ENCODE measurements at places on chromosomes 1 and 21.

DNA sequence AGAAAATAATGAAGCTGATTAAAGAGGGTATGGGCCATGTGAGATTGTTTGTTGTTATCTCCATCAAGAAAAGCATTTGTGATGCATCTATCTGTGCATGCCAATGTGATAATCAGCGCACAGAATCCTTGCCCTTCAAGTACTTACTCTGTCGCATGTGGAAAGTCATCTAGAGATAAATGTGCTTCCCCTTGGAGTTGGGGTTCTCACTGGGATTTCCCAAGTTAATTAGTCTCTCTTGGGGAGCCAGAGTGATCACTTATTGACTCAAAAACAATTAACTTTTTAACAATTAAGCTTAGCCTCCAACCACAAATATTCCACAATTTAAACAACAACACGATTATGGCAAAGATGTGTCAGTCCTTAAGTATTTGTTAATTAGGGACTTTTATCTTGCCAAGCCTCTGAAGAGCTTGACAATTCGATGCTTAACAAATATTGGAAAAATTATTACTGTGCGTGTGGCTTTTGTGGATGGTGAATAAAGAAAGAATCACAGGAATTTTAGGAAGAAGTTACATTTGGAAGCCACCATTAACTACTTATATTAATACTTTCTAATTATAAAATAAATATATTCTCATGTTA, 17.5 kb downstream of the RHOU start:
- DNase-seq = no peak

- DNase-seq = no peak
These were observed 602 bp upstream of the UFC1 start for GRCh38 chr1:161153176-161153575.

DNA sequence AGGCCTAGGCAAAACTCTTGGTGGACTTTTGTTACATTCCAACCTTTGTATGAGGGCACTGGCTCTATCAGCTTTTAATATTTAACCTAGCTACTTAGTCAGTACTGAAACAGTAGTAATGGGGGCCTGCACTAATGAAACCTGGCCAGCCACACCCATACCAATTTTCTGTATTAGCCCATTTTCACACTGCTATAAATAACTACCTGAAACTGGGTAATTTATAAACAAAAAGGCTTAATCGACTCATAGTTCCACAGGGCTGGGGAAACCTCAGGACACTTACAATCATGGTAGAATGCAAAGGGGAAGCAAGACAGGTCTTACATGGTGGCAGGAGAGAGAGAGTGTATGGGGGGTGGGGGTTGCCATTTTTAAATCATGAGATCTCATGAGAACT, 245.7 kb upstream of the RGS18 start:
- no peak for DNase-seq

DNA sequence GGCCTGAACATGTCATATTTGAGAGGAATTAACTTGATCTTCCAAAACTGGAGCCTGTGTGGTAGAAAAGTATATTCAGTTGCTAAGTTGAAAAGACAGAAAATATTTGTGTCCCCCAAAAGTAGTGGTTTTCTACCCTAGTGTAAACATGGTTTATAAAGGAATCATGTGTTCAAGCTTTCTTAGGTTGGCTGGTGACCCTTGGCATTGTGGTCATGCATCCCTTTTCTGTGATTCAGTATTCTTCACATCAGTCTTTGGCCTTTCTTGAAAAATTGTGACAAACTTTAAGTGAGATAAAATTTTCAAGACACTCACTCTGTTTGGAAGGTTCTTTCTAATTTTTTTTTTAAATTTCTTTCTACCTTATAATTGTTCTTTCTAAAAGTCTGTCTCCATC, 193.2 kb downstream of the DHRS3 start:
- no peak for DNase-seq

DNA sequence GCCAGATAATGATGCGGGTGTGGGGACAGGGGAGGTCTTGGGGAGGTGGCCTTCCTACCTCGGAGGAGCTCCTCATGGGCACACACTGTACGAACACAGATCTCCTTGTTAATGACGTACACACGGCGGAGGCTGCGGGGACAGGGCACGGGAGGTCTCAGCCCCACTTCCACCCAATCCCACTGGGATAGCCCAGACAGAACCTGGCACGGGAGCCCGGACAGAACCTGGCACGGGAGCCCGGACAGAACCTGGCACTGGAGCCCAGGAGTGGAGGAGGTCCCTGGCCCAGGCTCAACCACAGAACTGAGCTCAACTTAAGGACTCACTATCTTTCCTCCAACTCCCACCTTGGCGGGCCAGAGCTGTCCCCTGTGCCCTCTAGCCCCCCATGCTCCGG, 5.2 kb downstream of the MFAP2 start:
- no peak for DNase-seq

GRCh38 chr21:28294051-28294450, 698.6 kb downstream of the LTN1 start:
- DNase-seq = no peak

GRCh38 chr1:51268634-51269033, 32.6 kb downstream of the RNF11 start:
- DNase-seq = no peak

- no peak for DNase-seq
These were observed 37.2 kb downstream of the TTLL7 start for GRCh38 chr1:83961571-83962295.

DNA sequence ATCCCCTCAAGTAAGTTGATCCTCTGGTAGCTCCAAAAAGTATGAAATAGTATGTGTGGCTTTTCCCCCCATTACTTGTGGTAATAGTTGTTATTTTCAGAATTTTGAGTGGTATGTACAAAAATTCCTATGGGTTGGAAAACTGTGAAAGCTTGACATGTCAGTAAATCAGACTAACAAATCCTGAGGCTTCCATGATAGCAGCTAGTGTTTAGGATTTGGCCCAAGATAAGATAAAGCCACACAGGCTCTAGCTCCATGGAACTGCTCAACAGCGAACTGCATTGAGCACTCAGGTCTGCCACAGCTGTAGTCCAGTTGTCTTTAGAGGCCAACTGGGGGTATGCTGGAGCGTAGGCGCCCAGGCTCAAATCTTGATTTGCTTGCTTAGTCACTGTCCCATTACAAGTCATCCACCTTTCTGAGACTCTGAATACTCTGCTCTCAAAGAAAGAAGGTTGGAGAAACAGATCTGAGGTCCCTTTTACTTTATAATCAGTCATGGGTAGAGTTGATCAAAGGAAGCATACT, 28.7 kb downstream of the ATP1A1 start:
- no peak for DNase-seq

- DNase-seq = peak; percentile 75
These were observed 21.2 kb upstream of the CHI3L1 start for GRCh38 chr1:203207751-203208150.

DNA sequence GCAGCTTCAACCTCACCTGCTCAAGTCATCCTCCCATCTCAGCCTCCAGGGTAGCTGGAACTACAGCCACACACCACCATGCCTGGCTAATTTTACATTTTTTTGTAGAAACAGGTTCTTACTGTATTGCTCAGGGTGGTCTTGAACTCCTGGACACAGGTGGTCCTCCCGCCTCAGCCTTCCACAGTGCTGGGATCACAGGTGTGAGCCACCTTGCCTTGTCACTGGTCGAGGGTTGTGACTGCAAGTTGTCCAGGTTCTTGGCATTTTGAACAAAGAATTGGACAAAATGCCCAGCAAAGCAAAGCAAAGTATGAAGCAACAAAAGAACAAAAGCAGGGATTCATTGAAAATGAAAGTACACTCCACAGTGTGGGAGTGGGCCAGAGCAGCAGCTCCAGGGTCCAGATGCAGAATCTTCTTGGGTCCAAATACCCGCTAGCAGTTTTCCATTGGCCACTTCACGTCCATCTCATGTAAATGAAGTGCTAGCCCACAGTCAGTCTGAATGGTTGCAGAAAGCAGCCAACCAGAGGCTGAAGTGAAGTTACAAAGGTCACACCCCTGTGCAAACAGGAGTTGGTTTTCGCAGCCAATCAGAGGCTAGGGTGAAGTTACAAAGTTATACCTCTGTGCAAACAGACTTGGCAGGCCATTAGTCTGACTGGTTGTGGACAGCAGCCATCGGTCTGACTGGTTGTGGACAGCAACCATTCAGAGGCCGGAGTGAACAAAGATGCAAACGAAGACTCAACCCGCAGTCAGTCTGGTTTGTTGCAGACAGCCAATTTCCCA, 109.5 kb upstream of the KIF26B start:
- no peak for DNase-seq

DNA sequence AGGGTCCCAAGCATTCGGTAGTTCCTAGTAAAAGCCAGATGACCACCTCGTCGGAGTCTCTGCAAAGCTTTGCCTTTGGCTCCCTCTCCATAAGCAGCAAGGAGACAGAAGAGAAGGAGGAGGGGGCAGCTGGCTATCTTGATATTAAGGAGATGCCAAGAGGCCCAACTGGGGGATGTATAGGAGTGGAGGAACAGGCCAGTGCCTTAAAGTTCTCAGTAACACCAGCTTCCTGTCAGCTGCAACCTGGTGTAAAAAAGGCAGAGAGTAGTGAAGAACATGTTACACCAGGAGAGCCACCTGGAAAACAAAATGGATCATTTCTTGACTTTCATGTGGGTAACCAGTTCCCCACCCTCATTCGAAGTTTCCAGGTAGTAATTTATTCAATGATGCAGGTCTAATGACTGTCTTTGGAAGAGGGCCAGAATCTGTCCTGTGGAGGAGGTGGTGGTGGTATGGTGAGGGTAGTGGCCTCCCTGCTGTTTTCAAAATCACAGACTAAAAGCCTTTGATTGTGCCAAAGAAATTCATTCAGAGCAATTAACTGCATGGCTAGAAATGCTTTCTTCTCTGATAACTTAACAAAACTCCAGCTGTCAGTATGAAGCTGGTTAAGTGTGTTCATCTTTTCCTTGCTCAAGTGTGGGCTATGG, 27.3 kb downstream of the TMEM200B start:
- DNase-seq = no peak

DNA sequence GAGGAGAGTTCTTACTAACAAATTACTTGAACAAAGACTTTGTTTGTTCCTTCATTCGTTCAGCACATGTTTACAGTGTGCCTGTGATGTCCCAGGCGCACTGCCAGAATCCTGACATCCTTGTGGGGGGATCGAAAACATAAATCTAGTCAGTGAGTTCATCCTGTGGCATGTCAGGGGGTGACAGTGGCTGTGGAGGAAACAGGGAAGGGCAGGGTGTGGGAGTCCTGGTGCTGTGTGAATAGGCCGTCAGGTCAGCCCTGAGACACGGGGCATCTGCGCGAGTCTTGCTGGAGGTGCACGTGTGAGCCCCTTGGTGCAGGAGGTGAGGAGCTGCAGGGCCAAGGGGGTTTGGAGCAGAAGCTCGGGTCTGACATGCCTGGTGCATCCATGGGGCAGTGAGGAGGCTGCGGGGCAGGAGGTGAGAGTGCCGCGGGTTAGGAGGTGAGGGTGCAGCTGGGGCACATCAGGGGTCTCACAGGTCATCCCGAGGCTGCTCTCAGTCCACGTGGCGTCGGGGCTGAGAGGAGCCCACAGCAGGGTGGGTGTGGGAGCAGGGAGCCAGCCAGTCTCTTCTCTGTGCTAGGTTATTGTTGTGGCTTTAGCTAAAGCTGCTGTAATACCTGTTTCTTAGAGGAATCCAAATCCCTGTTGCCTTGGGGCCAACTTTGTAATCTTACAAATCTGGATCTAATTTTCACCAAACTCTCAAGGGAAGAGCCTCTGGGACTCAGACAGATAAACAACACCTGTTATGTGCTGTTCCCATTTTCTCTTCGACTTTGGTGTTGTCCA, 93.4 kb downstream of the PCBP3 start:
- DNase-seq = peak; percentile 46

- no peak for DNase-seq
These were observed 70.2 kb upstream of the ERRFI1 start for GRCh38 chr1:8096105-8097011.

DNA sequence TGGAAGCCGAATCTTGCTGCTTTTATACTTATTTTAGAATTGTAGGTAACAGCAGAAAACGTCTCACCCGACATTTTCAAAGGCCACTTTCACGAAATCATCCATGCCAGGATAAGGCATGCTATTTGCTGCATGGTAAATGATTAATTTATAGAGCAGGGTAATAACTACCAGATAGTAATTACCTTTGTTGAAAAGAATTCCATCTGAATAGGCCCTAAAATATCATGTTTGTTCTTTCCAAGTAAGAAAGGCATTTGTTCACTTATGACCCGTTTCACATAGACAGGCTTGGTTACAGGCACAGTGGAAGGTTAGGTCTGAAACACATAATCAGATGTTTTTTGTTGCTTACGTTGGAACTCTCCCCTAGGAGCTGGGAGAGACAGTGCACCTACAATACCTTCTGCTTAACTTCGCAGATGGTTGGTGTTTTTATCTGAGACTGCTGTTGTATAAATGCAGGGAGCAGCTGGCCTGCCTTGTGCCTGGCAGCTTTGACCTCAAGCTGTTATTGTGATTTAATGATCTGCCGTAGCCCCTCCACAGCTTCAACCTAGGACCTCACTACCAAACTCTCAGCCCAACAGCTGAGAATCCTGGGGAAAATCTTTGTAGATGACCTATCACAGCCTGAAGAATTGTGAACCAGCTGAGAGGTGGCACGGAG, 1.6 kb downstream of the SLC44A3 start:
- peak; percentile 65 for DNase-seq

- DNase-seq = no peak
These were observed 11.4 kb downstream of the KCNJ6 start for GRCh38 chr21:37904856-37905255.

- DNase-seq = no peak
These were observed 3.4 kb upstream of the POFUT2 start for GRCh38 chr21:45290948-45291612.

All from WERI-Rb-1 (cell line).